Breast epithelium (tissue), 4 donors: ENCODE measurements at places on chromosomes 13 and 19. TPM values are rescaled to one million over a fixed set of nuclear protein-coding genes. Genes with fewer than 3 reads are reported as not detected.

IGSF23 gene
- not detected for total RNA-seq

- H3K27me3 ChIP-seq: no peaks in the 10 kb centered on the region
- H3K4me3 ChIP-seq: no peak overlapping the region
- H3K4me1 ChIP-seq: no peaks in the 10 kb centered on the region
- DNase-seq: no peak
- no peak overlapping the region for H3K27ac ChIP-seq
Observed at GRCh38 chr13:32905063-32905863, 111.0 kb upstream of the KL start.

GRCh38 chr13:100602493-100603111 is 14.0 kb upstream of the GGACT start:
- no peaks in the 10 kb centered on the region for H3K36me3 ChIP-seq
- no peak overlapping the region for H3K4me3 ChIP-seq
- H3K27ac ChIP-seq: no peak overlapping the region
- H3K4me1 ChIP-seq: no peaks in the 10 kb centered on the region
- no peaks in the 10 kb centered on the region for H3K27me3 ChIP-seq
- no peak for DNase-seq

DNA sequence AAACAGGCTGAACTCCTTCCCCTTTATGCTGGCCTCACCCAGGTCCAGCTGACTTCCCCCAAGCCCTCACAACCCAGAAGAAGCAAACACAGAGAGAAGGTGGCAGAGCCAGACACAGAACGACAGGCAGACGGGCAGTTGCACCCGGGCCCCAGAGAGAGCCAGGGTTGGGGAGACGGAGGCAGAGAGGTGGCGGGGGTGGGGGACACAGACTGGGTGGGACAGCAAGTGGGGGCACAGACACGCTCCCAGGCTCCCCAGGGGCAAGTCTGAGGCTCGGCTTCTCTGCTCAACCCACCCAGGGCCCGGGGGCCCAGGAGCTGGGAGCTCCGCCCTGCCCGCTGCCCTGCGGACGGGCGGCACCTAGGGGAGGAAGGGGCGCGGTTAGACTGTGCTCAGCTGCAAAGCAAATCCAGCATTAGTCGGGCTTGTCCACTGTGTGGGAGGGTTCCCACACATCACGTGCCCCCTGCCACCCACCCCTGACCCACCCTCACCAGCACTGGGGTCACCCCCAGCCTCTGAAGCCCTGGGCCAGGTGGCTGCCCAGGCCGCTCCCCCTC is 31.3 kb upstream of the ASF1B start:
- H3K27ac ChIP-seq: no peak overlapping the region
- H3K4me3 ChIP-seq: no peak overlapping the region
- DNase-seq: no peak
- H3K27me3 ChIP-seq: no peaks in the 10 kb centered on the region
- peaks cover 9% of the 10 kb centered on the region for H3K36me3 ChIP-seq
- H3K4me1 ChIP-seq: no peaks in the 10 kb centered on the region

DNA sequence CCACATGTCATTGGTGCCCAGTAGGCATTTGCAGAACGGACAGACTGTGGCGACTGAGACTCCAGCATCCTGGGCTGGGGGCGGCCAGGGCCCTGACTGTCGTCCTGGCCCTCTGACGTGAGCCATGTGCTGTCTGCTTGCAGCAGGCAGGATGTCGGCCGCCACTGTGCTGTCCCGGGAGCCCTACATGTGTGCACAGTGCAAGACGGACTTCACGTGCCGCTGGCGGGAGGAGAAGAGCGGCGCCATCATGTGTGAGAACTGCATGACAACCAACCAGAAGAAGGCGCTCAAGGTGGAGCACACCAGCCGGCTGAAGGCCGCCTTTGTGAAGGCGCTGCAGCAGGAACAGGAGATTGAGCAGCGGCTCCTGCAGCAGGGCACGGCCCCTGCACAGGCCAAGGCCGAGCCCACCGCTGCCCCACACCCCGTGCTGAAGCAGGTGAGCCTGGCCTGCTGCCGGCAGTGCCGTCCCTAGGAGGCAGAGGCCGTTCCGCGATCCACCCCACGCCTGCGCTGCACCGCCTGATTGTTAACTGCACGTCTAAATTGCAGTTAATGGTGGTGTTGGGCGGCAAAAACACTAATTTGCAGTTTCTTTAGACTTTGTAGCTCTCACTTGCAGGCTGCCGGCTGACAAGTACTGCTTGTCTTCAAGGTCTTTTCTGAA is 14.2 kb downstream of the TSSK6 start:
- no peaks in the 10 kb centered on the region for H3K4me1 ChIP-seq
- peaks cover 17% of the 10 kb centered on the region for H3K36me3 ChIP-seq
- no peak overlapping the region for H3K27ac ChIP-seq
- no peak overlapping the region for H3K4me3 ChIP-seq
- DNase-seq: no peak

GRCh38 chr13:41762796-41763195 is 198.1 kb downstream of the VWA8 start:
- H3K27me3 ChIP-seq: no peaks in the 10 kb centered on the region
- no peak overlapping the region for H3K27ac ChIP-seq
- DNase-seq: no peak
- H3K36me3 ChIP-seq: no peaks in the 10 kb centered on the region

- H3K4me3 ChIP-seq: peak within 1 kb of the TSS; percentile 49
- H3K36me3 ChIP-seq: no peaks in the 10 kb centered on the region
- no peak within 1 kb of the TSS for H3K27ac ChIP-seq
- DNase-seq: no peak
- H3K27me3 ChIP-seq: peaks cover 54% of the 10 kb centered on the region
- H3K4me1 ChIP-seq: peaks cover 9% of the 10 kb centered on the region
Observed at GRCh38 chr13:21670883-21671619, at the start of gene FGF9. Gene FGF9 (plus strand): TSS chr13:21671073. CDS start chr13:21671913, 840 bp downstream.

- no peaks in the 10 kb centered on the region for H3K36me3 ChIP-seq
- H3K4me1 ChIP-seq: no peaks in the 10 kb centered on the region
- no peak overlapping the region for H3K27ac ChIP-seq
- no peak overlapping the region for H3K4me3 ChIP-seq
- no peak for DNase-seq
- no peaks in the 10 kb centered on the region for H3K27me3 ChIP-seq
Observed at GRCh38 chr13:75359266-75359665, 122.7 kb downstream of the TBC1D4 start.
